ENCODE measurements at places on chromosomes 16 and 17.

DNA sequence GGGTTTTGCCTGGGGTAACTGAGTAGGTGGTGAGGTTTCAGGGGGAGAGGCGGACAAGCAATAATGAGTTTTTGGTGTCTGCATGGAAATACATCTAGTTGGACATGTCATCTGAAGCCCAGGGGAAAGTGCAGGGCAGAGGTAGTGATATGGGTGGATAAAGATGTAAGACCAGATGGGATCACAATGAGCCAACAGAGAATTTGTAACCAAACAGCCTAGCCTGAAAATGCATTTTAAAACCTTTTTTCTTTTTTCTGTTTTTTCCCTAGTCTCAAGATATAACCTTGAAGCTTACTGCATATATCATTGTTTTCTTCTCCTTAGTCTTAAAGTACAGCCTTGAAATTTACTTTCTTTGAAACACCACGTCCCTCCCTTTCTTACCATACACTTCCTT is 3.7 kb upstream of the ZNF19 start:
- DNase-seq = no peak

GRCh38 chr17:79619636-79620206 is 8.9 kb upstream of the RBFOX3 start:
- DNase-seq = no peak

GRCh38 chr17:16191604-16192003 is 23.7 kb downstream of the NCOR1 start:
- DNase-seq = no peak

GRCh38 chr17:72467841-72468653 is 347.2 kb downstream of the SOX9 start:
- peak; percentile 67 for DNase-seq

GRCh38 chr17:2388683-2389055 is 12.2 kb downstream of the MNT start:
- DNase-seq = no peak

DNA sequence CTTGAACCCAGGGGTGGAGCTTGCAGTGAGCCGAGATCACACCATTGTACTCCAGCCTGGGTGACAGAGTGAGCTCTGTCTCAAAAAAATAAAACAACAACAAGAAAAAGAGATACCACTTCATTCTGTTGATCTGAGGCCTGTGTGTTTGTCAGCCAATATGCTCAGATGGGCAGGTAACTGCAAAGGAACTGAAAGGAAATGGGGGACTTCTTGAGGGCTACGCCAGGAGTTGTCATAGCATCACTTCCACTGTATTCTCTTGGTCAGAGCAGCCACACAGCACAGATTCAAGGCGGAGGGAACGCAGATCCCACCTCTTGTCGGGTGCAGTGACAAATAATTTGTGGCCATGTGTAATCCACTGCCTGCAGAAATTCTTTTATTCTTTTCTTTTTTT is 73.9 kb upstream of the AKTIP start:
- no peak for DNase-seq

DNA sequence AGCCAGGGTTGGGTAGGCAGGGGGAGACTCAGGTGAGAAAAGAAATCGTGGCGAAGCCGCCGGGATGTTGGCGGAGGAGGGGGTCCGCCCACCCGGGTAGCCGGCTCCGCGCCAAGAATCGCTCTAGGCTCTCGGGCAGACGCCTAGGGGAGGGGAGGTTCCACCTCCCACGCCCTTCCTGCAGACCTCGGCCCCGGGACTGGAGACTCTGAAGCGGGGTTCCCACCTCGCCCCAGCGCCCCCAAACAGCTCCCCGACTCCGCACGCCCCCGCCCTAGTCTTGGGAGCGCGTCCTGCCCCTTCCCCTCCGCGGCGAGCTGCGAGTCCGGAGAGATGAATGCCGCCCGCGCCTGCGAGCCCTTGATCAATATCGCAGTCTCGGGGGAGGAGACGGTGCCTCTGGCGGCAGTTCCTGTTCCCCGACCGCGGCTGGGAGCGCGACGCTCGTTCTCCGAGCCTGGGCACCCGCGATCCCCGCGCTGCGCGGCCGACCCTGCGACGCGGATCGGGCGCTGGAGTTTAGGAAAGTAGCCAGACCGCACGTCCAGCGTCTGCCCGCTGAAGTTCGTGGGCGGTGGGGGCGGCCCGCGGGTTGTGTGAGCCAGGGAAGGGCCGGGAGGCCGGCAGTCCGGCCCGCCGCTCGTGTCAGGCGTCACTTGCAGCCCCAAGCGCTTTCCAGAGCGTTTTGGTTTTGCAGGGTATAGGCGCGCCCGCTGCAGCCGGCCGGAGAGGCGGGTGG is 790 bp downstream of the CRHR1 start:
- peak; percentile 3 for DNase-seq

GRCh38 chr16:4194661-4195060 is 47.2 kb downstream of the SRL start:
- DNase-seq = no peak

GRCh38 chr16:8739989-8740704 is 57.3 kb downstream of the TMEM186 start:
- DNase-seq = no peak

DNA sequence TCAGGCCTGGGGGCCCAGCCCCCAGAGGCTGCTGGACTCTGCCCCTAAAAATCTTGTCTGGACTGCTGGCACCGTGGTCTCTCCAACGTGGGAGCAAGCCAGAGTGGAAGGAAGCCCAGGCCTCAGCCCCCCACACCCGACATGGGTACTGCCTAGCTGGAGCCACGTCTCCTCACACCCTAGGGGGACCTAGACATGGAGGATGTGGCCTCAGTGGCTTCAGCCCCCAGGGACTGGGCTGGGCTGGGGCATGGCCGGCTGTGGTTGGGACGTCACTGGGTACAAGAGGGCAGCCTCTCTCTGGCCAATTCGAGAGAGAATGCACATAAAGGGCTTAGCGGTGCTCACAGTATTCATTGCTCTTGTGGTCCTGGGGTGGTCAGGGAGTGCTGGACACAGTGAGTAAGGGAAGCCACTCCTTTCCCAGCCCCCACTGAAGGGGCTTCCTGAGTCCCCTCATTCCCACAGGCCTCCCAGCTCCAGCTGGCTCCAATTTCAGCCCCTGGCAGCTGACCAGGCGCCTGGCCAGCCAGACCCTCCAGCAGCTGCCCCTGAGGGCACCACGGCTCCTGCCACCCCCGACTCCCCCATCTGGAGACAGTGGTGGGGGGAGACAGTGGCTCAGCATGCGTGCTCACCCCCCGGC is 1.1 kb downstream of the CDH15 start:
- DNase-seq = no peak

DNA sequence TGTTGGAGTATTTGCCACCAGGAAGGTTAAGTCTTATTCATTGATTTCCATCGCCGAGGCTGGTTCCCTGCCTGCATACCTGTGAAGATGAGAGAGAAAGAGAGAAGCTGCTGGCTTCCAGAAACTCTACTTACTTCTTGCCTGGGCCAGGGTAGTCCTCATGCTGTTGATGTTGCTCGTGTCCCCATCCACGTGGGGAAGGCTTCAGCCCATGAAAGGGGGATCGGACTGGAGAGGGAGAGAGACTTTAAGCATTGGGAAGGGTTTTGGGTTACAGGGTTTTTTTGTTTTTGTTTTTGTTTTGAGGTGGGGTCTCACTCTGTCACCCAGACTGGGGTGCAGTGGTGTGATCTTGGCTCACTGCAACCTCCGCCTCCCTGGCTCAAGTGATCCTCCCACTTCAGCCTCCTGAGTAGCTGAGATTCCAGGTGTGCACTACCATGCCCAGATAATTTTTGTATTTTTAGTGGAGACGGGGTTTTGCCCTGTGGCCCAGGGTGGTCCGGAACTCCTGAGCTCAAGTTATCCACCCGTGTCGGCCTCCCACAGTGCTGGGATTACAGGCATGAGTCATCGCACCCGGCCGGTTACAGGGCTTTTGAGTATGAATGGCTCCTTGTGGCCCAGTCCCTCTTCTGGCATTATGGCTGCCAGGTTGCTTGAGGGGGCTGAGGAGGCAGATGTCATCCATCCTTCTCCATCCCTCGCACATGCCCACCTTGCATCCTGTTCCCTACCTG is 26.6 kb downstream of the ITGB3 start:
- peak; percentile 70 for DNase-seq

GRCh38 chr16:10581507-10581906 is 1.1 kb upstream of the EMP2 start:
- DNase-seq = no peak

DNA sequence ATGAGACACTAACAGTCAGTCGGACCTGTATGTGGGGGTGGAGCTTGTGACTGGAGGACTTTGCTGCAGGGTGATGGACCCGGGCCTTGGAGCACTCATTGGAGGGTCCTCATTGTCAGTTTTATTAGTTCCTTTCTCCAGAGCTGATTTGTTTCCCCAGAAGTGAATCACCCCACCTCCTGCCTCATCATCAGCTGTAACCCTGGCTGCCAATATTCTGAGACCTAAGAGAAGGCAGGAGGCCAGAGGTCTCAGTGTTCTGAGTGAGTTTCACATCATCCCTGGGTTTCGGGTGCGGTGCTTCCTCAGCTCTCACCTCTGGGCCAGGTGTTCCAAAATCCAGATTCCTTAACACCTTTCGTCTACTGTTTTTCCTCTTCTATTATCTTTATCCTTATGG is 49.9 kb upstream of the KIFC3 start:
- no peak for DNase-seq

GRCh38 chr17:9520649-9521048 is 55.0 kb downstream of the STX8 start:
- no peak for DNase-seq

DNA sequence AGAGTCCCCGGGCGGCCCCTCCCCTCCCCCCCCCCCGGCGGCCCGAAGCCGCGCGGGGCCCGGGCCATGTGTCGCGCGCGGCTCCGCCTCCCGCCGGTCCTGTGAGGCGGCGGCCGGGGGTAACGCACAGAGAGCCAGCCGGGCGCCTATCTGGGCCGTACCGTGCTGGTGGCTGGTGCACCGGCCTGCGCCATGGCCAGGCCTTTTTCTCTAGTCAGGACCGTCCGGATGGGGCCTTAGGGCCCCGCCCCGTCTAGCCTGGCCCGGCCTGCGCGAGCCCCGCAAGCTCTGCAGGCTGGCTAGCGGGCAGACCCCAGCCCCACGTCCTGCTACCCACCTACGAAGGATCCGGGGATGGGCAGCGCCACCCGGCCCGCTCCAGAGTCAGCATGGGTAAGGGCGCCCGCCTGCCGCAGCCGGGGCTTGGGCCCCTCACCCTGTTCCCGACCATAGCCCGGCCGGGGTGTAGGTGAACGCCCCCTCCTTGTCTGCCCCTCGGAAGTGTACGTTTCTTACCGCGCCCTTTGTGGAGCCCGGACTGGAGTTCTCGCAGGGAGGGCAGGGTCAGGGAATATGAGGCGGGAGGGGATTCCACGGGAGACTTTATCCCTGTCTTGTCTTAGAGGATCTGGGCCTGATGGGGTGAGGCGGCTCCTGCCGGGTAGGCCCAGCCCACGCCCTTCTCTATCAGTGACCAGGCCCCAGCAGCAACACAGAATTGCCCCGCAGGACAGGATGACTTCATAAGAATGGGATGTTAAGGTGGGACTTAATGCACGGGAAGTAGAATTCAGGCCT is at the start of gene CENPT:
Gene CENPT, minus strand, starts transcription at position 630 of the 798 bp plus-strand sequence. CDS start 13,834 bp downstream, outside the sequence.
- DNase-seq = peak; percentile 57

DNA sequence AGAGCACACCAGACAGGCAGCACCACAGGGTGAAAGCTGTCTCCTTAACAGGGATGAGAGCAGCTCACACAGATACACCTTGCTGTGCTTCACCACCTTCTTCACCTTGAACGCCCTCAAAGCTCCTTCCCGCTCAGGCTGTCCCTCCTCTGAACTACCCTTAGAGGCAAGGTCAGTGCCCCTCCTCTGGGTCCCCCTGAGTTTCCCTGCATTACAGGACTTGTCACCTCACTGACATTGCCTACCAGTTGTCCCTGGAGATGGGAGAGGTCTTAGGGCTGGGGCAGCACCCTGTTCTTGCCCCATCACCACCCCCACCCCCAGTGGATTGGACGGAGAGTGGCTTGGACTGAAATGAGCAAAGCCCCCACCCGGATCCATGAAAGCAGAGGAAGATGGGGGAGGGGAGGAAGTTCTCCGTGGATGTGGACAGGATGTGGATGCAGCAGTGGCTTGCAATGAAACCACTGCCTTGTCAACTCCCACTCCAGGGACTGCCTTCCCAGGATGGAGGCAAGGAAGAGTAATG is 73.2 kb upstream of the CDH5 start:
- no peak for DNase-seq

DNA sequence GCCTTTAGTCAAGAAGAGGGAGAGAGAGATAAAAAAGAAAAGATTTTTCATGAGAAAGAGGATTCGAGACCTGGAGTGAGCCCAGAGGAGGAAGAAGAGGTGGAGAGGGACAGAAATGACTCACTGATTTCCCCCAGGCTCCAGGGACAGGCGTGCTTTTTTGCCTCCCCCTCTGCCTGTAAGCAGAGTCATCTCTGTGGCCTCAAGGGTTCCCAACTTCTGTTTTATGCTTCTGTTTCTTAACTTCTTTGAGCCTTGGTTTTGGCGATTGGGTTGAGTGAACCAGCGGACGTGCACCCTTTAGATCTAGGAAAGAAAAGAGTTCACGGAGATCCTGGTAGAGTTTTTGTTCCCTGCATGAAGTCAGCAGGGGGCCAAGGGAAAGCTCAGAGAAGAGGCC is 147.9 kb upstream of the NOL11 start:
- DNase-seq = no peak

- DNase-seq = no peak
Observed at GRCh38 chr17:50683434-50684287, 24.1 kb downstream of the ANKRD40 start.

GRCh38 chr16:55640701-55641327 is 15.0 kb upstream of the SLC6A2 start:
- DNase-seq = no peak

- DNase-seq = no peak
Observed at GRCh38 chr16:8063159-8063558, 527.2 kb downstream of the TMEM114 start.

GRCh38 chr17:16380640-16381495 is at the start of gene UBB:
Gene UBB (plus strand): TSS chr17:16381091. CDS start chr17:16381908, 817 bp downstream.
- DNase-seq = peak; percentile 99

- peak; percentile 97 for DNase-seq
Observed at GRCh38 chr17:5516060-5516792, 29.9 kb downstream of the MIS12 start.

GRCh38 chr16:67650023-67650422 is 5.1 kb downstream of the CARMIL2 start:
- no peak for DNase-seq

- no peak for DNase-seq
Observed at GRCh38 chr16:53611179-53611696, 92.4 kb downstream of the RPGRIP1L start.

GRCh38 chr17:2852221-2852620 is 56.0 kb downstream of the RAP1GAP2 start:
- no peak for DNase-seq

Measured in fibroblast of skin of scalp (primary cell).